SW 1271 (cell line): ENCODE measurements at places on chromosomes 5 and 9.

- peak; percentile 21 for DNase-seq
These were observed 32.1 kb downstream of the TRMO start for GRCh38 chr9:97889941-97890887.

DNA sequence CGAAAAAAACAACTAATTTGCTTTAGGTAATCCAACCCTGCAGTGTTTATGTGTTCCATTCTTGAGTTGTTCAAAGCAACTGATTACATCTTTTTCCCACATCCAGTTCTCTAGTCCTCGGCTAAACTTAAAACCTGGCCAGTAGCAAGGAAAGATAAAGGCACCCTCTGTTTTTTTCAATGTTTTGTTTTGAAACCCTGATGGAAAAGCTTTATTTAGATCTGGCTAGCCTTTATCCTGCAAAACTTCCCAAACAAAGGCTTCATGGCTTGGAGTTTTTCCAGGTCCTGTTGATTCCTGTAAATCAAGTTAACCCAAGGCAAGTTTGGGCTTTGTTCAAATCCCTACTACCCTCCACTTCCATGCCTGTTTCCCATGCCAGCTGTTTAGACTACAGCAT, 105.1 kb downstream of the CEMIP2 start:
- DNase-seq = no peak

DNA sequence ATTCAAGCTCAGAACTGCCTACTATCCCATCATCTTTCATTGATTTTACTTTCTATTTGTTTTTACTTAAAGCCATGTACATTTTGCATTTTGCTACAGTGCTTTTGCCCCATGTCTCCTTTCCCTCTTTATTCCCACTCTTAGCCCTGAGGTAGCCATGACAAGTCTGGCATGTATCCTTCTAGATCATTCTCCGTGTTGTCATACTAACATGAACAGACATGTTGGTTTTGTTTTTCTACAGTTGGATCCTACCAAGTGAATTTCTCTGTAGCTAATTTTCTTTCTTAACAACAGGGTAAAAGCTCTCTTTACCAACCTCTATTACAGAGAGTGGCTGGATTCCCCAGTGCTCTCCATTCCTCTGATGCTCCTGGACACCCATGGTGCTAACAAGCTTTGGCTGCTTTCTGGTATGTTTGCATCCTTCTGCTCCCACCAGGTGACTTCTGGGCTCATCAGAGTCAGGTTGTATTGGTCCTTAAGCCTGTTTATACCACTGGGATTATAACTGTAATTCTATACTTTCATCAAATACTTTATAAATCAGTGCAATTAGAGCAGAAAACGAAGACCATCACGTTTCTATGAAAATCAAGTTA, 38.8 kb upstream of the BOD1 start:
- DNase-seq = no peak

DNA sequence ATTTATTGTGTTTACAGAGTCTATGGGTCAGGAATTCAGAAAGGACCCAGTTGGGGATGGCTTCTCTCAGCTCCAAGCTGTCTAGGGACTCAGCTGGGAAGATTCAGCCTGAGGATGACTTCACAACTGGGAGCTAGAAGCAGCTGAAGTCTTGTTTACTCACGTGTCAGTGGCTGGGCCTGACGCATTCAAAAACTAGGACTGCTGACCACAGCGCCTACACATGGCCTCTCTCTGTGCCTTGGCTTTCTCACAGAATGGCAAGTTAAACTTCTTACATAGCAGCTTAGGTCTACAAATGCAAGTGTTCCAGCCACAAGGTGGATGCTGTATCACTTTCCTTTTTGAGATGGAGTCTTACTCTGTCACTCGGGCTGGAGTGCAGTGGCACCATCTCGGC, 16.3 kb upstream of the PPP2CA start:
- DNase-seq = no peak

DNA sequence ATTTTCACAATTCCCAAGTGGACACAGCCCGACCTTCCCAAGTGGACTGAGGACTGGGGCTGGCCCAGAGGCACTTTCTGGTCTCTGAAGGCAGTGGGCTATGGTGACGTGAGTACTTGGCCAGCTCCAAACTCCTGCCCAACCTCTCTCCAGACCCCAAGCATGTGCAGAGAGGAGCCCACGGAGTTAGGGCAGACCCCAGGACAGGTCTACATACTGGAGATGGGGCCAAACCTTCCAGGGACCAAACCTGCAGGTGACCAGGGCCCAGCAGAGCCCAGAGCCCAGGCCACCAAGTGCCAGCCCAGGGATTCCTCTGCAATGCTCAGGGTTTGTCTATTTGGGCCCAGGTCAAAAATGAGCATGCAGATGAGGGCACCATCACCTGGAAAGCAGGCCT, 15.3 kb downstream of the BRD3 start:
- DNase-seq = no peak

DNA sequence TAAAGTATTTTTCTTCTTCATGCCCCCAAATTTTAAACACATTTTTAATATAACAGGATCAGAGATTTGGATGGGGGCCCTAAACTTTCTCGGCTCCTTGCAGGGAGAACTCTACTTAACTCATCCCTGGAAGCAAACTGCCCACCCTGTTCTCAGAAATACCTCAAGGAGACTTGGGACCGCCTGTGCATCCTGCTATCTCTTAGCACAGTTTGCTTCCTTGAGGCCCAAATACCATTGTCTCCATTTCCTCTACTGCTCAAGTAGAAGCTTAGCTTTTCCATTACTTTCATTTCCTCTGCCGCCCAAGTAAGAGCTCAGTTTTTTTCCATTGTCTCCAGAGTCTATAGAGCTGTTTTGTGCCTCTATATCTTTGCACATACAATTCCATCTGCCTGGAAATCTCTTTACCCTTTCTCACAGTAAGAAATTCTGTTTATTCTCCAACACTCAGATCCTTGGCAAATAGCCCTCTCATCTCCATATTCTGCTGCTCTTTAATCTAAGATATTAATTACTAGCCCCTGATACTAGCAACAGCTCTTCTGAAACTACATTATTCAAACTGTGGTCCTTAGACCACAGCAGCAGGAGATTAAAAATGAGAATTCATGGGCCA, 137.8 kb downstream of the CEMIP2 start:
- no peak for DNase-seq

DNA sequence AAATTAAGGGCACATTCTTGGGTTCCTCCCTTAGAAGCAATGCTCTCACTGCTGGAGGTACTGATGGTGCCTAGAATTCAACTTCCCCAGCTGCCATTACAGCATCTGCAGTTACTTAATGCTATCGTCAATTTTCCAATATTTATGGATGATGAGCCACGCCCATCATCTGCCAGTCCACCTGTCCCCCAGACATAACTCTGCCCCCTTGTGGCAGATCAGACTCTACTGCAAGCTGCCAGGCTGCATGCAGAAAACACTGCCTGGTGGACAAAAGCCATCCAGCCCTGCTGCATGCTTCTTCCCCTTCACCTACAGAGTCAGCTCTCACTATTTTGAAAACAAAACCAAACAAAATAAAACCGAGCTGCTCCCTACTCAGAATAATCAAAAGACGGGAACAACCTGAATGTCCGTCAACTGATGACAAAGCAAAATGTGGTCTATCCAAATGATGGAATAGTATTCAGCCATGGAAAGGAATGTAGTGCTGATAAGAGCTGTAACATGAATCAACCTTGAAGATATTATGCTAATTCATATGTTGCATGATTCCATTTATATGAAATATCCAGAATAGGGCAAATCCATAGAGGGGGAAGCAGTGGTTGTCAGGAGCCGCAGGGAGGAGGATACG, 66.4 kb downstream of the RETREG1 start:
- DNase-seq = peak; percentile 59

DNA sequence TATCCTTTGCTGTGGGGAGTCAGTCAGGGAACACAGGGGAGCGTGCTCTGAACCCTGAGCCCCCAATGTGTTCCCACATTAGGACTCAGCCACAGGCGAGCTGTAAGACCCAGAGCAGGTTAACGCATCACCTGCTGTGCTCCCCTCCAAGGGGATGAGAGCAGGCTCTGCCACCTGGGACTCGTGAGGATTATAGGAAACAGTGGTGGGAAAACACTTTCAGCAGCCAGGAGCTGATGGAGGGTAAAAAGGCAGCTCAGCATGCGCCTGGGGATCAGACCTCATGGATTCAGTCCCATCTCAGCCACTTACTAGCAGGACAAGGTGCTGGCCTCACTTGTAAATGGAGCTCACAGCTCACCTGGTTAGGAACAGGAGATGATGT, 9.2 kb downstream of the JADE2 start:
- DNase-seq = no peak

DNA sequence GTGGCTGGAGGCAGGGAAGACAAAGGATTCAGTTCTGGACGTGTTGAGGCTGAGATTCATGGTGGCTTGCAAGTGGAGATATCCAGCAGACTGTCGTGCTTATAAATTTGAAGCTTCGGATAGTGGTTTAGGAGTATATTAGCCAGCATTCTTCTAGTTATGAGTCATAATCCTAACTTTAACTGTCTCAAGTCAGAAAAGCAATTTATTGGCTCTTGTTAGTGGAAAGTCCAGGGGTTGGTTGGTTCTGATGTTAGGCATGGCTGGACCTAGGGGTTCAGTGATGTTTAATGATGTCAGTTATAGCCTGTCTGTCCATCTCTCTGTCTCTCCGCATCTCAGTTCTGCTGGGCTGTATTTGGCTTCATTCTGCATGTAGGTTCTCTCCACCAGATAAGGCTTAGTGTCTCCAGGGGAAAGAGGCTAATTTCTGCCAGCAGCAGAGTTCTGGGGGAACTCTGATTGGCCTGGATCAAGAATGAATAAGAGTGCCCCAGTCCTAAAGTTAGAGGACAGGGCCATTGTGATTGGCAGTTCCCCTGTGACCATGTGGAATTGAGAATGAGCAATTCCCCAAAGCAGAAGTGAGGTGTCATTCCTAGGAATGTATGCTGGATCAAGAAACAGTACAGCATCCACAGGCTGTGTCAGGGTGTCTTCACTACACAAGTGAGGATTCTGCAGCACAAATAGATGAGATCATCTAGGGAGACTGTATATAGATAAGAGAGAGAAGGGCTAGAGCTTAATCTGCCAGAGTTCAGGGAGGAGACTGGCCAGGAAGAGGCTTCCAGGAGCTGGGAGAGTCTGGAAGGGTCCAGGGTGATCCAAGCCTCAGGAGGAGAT, 72.9 kb upstream of the SHB start:
- DNase-seq = no peak

DNA sequence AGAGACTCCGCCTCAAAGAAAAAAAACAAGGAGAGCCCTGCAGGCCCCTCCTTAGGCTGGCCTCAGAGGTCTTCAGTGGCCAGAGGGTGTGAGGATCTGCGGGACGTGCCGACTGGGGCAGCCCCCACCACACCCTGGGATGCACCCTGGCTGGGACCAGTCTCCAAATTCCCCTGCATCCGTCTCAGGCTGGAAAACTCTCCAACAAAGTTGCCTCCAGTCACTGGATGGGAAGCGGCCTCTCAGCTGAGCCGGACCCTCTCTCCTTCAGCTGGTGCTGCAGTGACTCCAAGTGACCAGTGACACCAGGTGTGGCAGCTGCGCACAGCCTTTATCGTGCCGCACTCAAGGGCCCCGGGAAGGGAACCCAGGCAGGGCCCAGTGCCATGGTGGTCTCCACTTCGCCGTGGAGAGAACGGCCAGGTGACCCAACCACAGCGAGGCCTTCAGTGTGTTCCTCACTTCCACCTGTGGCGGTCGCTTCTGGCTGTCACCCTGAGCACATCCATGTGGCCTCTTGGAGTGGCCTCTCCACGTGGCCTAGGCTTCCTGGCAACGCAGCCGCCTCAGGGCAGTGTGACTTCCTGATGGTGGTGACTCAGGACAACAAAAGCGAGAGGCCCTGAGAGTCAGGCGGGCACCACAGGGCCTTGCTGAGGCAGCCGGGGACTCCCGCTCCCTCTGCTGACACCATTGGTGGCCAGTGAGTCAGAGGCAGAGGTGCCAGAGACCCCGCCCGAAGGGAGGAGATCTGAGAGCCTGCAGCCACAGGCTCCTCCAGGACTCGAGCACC, 19.3 kb upstream of the CAMSAP1 start:
- DNase-seq = peak; percentile 97

DNA sequence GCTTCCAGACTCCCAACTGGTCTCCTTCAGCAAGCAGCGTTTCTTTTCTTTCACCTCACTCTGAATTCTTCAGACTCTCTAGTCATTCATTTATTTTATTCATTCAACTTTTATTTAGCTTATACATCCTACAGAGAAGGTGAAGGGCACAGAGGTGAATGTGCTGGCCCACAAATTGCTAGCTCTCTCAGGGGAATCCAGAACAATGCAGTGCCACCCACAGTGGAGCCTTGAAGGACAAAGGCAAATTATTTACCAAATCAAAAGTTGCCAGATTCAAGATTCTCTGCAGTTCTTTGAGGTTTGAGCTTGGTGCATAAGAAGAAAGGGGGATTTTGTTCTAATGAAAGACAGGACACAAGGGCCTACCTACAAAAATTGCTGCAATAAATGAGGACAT, 29.7 kb downstream of the GRIA1 start:
- no peak for DNase-seq
